Right lobe of liver (tissue), 6 donors: ENCODE measurements at places on chromosomes 2 and 18. TPM values are rescaled to one million over a fixed set of nuclear protein-coding genes. Genes with fewer than 3 reads are reported as not detected.

DNA sequence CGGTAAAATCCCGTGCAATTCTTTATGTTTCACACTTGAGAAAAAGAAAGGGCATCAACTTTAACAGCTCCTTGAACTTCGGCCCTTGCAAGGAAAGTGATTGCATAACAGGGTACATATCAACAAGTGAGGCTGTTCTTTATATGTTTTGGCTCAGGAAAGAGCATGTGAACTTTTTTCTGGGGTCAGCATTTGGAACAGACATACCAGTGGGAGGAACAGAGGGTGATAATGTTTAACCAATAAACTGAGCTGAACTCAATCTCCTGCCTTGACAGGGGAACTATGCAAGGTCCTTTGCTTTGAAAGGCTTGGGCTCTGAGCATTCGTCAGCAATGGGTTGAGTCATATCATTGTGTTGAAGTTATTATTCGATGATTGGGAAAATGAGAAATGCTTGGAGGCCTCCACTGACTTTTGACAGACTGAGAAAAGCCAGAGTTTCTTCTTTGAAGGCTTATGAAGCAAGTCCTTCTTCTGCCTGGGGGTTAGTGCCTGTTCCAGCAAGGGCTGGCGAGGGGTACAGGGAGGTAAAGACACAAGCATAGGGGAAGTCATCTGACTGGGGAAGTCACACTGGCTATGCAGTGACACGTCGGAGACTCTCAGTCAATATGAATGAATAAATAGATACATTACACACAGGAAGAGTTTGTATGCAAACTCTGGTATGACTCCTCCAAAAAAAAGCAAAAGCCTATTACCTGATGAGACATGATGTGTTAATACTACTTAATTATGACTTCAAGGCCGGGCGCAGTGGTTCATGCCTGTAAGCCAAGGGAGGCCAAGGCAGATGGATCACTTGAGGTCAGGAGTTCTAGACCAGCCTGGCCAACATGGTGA, 57.2 kb downstream of the CYB5A start:
- peaks cover 68% of the 10 kb centered on the region for H3K4me1 ChIP-seq
- peak overlapping the region; percentile 90 for H3K27ac ChIP-seq
- H3K36me3 ChIP-seq = no peaks in the 10 kb centered on the region

DNA sequence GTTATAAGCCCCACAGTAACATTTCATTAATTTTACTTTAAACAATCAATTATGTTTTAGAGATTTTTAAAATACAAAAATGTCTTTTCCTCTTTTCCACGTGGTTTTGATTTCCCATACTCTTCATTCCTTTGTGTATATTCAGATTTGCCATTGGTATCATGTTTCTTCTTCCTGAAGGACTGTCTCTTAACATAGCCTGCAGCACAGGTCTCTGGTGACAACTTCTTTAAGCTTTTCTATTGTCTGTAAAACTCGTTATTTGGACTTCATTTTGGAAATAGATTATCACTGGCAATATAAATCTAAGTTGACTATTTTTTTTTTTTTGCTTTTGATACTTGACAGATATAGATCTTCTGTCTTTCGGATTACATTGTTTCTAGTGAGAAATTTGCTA, 115.2 kb upstream of the KLHL29 start:
- peaks cover 11% of the 10 kb centered on the region for H3K4me1 ChIP-seq
- DNase-seq = no peak
- no peaks in the 10 kb centered on the region for H3K36me3 ChIP-seq
- no peak overlapping the region for H3K4me3 ChIP-seq
- H3K27ac ChIP-seq = peak overlapping the region; percentile 60

GRCh38 chr18:53629337-53629736, 595.1 kb downstream of the MBD2 start:
- no peak overlapping the region for H3K4me3 ChIP-seq
- DNase-seq = no peak
- no peaks in the 10 kb centered on the region for H3K27me3 ChIP-seq
- H3K27ac ChIP-seq = no peak overlapping the region

DNA sequence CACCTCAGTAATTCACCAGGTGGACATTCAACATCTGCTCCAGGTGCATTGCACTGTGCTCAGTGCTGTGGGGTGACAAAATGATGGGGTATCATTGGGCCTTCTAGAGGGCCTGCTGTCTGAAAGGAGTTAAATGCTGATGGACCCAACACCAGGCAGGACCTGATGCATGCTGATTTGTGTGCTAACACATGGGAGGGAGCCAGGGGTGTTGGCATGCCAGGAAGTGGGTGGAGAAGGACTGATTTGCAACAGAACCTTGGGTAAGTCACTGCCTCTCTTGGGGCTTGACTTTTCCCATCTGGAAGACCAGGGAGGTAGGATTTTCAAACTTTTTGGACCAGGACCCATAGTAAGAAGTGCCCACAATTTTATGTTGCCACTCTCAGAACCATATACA, 57.9 kb upstream of the CXCR4 start:
- no peaks in the 10 kb centered on the region for H3K27me3 ChIP-seq
- no peak overlapping the region for H3K27ac ChIP-seq
- DNase-seq = no peak
- H3K4me3 ChIP-seq = no peak overlapping the region

GRCh38 chr18:36176177-36176584, 11.1 kb upstream of the MOCOS start:
- peaks cover 16% of the 10 kb centered on the region for H3K4me1 ChIP-seq
- peak; percentile 95 for DNase-seq
- H3K27ac ChIP-seq = peak overlapping the region; percentile 33
- H3K27me3 ChIP-seq = no peaks in the 10 kb centered on the region
- no peak overlapping the region for H3K4me3 ChIP-seq

GRCh38 chr2:178522950-178523595, 42.8 kb downstream of the PLEKHA3 start:
- H3K36me3 ChIP-seq = no peaks in the 10 kb centered on the region
- peaks cover 4% of the 10 kb centered on the region for H3K4me1 ChIP-seq
- peak overlapping the region; percentile 47 for H3K4me3 ChIP-seq

GRCh38 chr2:238431-238830, 25.4 kb downstream of the SH3YL1 start:
- H3K27me3 ChIP-seq = no peaks in the 10 kb centered on the region
- peaks cover 15% of the 10 kb centered on the region for H3K4me1 ChIP-seq
- no peak for DNase-seq
- H3K27ac ChIP-seq = no peak overlapping the region
- no peak overlapping the region for H3K4me3 ChIP-seq
- no peaks in the 10 kb centered on the region for H3K36me3 ChIP-seq

DNA sequence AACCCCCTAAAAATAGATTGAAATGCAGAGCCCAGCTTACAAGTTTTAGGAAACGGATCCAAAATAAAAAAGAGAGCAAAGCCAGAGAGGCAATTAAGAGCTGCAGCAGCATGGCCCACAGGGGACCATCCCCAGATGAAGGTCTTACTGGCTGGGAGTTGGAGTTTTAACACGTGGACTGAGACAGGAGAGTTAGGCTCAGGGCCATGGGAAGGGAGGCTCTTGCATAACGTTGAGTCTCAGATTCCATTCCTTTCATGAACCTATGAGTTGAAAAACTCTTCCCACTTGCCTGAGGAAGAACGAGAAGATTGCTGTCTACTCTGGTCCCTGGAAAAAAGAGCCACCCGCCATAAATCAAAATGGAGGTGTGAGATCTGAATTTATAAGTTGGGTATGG, 101.8 kb upstream of the NDUFV2 start:
- H3K36me3 ChIP-seq = no peaks in the 10 kb centered on the region
- no peak overlapping the region for H3K27ac ChIP-seq
- H3K4me1 ChIP-seq = peaks cover 9% of the 10 kb centered on the region
- DNase-seq = no peak

DNA sequence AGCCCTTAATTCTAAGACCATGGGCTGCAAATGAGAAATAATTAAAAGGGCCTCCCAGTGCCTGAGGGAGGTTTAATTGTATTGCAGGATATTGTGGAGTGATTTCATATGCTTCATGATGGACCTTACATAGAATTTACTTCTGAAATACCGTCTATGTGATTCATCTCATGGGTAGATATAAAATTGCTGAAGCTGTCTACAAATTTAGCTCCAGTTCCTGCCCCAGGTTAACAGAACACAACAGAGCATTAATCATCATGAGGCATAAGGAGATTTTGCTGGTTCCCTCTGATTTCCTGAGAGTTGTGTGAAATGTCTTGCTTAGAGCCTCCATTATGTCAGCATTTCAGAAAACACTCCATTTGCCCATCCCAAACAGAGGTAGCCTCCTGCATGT, 770 bp downstream of the UPP2 start:
- H3K27ac ChIP-seq = no peak overlapping the region
- no peaks in the 10 kb centered on the region for H3K27me3 ChIP-seq
- no peaks in the 10 kb centered on the region for H3K36me3 ChIP-seq
- H3K4me3 ChIP-seq = peak overlapping the region; percentile 35

DNA sequence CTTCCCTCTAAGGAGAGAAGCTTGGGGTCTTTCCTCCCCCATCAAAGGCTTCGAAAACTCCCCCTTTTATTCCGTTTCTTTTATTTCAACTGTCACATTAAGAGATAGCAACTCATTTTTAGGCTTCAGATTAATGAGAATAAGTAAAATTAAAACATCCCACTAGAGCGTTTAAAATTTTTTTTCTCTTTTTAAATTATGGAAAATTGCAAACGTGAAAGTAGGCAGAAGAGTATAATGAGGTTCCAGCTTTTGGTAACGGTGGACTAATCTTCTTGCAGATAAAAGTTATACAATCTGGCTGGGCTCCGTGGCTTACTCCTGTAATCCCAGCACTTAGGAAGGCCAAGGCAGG, 21.9 kb upstream of the RMP24 start:
- no peak overlapping the region for H3K4me3 ChIP-seq
- DNase-seq = no peak
- H3K36me3 ChIP-seq = no peaks in the 10 kb centered on the region
- no peak overlapping the region for H3K27ac ChIP-seq

AQP12A gene
- total RNA-seq = not detected

LYPD6 gene
- total RNA-seq = 0.04 TPM

POLR1A gene
- total RNA-seq = 12.5 TPM

DLX1 gene
- total RNA-seq = not detected
